Stimulated activated CD4-positive, alpha-beta T cell treated with anti-CD3 and anti-CD28 coated beads, Interleukin-1b, Interleukin-23, amount 100 ng/mL, for 4 hours (primary cell): ENCODE measurements at places on chromosomes 2 and 18.

GRCh38 chr2:164671664-164672396 lies 50.5 kb upstream of the GRB14 start:
- DNase-seq, result no peak

DNA sequence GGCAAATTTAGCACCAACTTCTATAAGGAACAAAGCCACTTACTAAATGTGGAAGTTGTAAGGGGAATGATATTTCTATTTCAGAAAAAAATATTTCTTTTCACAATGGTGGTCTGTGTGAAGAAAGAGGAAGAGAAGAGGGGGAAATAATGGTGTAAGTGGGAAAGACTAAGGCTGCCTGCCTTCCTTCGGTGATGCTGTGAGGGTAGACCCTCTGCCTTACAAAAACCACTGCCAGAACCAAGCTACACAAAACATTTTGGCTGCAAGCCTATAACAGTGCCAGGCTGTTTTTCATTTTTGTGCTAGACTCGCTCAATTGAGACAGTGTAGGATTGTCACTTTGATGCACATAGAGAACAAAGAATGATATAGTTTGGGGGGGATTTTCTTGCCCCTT lies 286.6 kb downstream of the ZEB2 start:
- DNase-seq, result no peak

- no peak for DNase-seq
These were observed 233.4 kb downstream of the NAPG start for GRCh38 chr18:10759241-10759640.

GRCh38 chr2:235529621-235530020 lies 35.8 kb downstream of the AGAP1 start:
- no peak for DNase-seq

GRCh38 chr2:128797937-128798336 lies 479.3 kb upstream of the HS6ST1 start:
- no peak for DNase-seq

DNA sequence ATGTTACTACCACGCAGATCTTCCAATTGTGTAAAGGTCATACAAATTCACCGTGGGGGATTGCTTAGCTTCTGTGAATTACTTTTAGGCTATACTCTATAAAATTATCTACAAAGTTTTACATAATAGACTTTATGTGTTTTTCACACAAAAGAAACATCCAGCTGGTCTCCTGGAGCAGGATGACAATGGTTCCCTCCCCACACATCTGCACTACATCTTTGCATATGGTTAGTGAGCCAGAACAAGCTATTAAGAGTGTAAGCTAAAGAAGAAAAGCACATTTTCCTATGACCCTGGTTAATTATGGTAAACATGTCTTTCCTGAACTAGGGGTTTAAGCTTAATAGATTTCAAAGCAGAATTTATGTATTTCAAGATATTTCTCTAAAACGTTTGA lies 295.1 kb downstream of the ASXL3 start:
- DNase-seq, result no peak

- no peak for DNase-seq
These were observed 22.2 kb downstream of the KCNJ3 start for GRCh38 chr2:154720651-154721050.

DNA sequence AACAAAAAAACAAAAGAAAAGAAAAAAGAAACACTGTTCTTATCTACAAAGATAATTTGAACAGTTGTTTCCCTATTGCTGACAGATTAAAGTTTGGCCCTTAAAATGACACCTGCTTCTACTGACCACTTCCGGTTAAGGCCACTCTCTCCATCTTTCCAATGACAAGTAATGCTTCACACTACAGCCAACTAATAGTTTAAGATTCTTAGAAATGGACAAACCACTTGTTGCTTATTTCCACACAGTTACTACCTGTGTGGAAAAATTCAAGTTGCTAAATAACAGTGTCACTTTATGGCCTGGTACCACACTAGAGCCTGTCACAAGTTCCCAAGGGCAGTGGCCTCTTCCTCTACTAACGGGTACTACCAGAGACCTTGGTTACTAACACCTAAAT lies 2.4 kb downstream of the TMEM185B start:
- DNase-seq, result no peak

DNA sequence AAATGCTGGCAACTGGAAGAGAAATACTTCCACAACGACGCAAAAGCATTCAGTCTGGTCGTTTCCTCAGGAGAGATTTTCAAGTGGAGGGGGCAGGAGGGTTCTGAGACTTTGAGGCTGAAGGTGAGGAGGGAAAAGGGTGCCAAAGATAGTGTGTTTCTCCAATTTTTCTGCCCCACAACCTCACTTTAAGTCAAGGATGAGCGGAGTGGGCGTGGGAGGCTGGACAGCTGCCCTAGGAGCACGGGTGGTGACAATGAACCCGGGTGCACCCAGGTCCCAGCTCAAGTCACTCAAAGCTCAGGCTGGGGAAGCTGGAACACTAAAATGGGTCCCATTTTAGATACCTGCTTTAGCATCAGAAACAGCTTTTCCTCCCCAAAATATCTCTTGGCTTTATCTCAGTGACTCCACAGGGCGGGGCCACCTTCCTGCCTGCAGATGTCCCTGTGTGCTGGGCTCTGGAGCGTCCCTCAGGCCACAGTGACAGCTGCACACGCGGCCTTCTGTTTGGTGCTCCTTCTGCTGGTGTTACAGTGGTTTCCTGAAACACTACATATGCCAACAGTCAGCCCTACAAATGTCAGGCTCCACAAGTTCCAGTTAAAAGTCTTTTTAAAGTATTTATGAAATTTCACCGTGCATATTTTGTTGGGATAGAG lies 1.4 kb upstream of the MBP start:
- DNase-seq, result no peak

DNA sequence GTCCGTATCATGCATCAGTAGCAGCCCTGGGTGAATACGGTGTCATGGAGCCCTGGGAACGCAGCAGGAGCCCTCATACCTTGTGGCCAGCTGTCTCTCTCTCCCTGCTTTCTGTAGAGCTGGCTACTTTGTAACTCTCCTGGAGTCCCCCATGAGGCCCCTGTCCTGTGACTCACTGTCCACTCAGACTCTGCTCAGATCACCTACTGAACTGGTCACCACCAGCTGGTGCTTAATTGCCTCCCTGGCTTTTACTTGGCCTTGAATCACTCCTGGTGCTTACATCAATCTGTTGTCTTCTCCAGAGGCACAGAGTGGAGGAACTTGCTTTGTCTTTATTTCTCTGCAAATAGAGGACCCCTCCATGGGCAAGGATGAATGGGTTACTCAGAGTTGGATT lies 172.7 kb downstream of the HRH4 start:
- DNase-seq, result no peak

DNA sequence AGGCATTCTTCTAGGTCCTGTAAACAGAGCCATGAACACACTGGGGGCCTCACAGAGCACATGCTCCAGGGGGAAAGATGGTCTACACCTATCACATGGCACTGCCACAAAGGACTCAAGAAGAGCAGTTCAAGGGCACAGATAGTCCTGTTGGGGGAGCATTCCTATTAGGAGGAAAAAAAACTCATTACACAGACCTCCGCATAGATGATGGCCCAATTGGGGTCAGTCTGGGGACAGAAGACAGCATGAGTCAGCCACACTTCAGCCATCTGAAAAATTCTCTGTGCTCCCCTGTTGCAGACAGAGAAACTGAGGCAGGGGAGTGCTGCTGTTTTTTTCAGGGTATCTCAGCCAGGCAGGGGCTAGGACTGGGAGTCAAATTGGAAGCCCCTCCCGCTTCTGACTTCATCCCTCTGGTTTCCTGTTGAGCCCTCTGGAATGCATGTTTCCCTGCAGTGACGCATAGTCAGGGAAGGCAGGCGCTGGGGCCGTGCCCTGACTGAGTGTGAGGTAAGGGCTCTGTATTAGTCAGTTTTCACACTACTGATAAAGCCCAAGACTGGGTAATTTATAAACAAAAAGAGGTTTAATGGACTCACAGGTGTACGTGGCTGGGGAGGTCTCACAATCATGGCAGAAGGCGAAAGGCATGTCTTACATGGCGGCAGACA lies 67.9 kb downstream of the RHOB start:
- no peak for DNase-seq

DNA sequence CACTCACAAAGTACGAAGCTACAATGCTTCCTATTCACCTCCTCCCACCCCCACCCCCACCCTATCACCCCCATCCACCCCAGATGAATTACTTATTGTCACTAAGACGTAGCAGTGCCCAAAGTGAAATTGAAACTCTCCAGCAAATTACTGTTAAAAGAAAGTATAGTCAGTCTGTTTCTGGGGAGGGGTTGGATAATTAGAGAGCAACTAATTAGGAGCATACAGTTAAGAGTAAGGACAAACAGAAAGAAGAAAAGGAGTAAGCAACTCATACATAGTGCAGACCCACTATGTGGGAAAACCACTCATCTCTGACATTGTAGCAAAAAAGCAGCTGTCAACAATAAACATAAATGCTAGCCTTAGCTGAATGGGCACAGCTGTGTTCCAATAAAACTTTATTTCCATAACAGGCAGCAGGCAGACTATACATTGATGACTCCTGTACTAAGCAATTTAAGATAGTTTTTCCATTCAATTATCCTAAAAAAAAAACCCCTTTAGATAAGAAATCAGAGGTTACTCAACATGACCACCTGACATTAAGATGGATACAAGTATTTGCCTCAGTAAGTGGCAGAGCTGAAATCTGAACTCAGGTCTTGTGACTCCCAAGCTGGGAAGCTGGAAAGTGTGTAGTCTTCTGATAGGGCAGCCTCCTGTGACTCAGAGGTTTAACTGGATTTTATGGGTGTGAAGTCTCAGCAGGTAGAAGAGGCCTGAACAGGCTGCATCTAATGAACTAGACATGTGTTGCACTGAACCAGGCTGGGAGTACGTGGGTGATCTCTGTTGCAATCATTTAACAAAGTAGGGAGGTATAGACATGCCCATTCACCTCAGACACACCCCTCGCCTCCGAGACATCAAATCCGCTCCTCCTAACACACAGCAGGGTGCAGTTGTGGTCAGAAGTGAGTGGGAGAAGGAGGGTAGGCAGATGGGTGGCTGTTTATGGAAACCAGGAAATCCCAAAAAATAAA lies 171.8 kb upstream of the KLF7 start:
- DNase-seq, result no peak

DNA sequence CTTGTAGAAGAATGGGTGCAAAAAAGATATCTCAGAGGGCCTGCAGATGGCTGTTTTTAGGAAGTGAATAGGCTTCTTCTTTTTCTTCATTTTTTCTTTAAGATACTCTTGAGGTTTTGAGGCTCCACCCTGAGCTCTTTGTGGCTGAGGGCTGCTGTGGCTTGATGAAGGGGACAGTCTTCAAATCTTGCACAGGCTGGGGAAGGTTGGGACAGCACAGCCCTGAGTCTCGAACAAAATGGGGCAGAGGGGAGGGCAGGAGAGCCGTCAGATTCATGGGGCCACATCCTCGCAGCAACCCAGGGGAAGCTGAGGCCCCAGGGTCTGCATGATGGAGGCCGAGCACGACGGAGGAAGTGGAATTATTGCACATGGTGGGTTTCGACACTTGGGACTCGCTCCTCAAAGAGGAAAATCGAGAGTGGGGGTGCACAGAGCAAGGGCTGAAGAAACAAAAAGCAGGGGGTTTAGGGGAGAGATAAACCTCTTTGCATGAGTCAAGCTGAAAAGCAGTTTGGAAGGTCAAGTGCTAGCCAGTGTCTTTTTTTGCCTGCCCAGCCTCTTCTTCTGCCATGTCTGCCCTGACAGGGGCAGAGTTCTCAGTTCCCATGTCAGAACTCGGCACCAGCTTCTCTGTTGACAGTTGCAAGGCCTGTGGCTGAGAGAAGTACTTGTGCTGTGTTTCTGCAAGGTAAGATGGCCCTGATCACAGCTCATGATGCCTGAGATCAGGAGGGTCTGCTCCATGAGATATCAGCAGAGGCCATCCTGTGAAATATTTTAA lies 19.5 kb downstream of the INPP4A start:
- DNase-seq, result no peak

GRCh38 chr2:28163627-28164279 lies 228.9 kb upstream of the FOSL2 start:
- no peak for DNase-seq

DNA sequence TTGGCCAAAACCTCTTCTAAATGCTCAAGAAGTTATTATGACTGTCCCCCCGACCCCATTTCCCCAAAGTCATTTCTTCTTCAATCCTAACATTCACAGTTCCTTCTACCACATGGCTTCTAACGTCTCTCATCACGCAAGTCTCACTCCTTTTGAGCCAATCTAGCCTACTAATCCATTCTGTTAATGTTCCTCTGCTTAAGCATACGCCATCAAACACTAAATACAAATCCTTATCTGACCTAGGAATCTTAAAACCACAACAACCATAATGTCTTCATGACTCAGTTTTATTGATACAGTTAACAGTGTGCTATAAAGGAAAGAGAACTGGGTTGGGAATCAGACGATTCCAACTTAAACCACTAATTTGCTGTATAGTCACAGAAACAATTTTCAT lies 23.9 kb downstream of the HNRNPLL start:
- no peak for DNase-seq

DNA sequence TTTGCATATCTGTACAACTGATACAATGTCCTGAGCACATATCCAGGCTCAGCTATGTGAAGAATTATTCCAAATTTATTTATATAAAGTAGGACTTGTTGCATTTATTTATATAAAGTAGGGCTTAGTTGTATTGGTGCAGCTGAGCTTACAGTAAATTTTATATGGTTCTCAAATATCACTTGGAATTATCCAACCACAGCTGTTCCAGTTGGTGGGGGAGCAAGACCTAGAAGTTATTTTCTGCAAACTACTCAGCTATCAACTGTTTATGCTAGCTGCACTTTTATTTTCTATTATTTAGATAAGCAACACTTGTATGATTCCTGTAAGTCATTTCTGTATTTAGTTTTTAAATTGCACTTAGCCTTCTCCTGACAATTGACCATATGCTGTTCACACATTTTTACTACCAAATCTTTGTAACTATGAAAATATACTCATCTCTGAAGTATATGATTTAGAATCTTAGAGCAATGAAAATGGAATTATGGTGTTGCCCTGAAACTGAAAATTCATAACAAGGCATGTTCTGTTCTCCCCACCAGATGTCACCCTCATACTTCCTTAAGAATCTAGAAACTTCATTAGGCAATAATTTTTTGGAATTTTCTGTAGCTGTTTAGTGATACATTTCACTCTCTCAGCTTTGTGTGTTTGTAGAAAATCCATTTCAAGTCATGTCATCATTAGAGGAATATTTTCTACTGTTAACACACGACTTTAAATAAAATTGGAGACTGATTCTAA lies 157.0 kb upstream of the CBLN2 start:
- DNase-seq, result no peak

DNA sequence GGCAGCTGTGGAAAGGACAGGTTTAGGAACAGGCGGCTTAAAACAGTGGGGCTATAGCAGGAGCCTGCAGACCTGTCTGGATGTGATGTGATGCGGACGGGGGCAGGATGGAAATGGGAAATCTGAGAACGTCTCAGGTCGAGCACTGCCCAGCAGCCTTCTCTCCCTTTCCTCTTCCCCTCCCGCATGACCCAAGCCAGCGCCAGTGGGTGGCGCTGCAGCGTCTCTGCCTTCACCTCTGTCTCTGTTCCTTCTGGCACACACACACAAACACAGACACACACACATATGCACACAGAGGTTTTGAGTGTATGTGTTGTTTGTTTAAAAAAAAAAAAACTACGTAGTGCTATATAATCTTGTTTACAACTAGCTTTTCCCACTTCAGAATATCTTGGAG lies 82.0 kb upstream of the SLC66A3 start:
- no peak for DNase-seq
